ENCODE measurements at places on chromosomes 7 and 10.

DNA sequence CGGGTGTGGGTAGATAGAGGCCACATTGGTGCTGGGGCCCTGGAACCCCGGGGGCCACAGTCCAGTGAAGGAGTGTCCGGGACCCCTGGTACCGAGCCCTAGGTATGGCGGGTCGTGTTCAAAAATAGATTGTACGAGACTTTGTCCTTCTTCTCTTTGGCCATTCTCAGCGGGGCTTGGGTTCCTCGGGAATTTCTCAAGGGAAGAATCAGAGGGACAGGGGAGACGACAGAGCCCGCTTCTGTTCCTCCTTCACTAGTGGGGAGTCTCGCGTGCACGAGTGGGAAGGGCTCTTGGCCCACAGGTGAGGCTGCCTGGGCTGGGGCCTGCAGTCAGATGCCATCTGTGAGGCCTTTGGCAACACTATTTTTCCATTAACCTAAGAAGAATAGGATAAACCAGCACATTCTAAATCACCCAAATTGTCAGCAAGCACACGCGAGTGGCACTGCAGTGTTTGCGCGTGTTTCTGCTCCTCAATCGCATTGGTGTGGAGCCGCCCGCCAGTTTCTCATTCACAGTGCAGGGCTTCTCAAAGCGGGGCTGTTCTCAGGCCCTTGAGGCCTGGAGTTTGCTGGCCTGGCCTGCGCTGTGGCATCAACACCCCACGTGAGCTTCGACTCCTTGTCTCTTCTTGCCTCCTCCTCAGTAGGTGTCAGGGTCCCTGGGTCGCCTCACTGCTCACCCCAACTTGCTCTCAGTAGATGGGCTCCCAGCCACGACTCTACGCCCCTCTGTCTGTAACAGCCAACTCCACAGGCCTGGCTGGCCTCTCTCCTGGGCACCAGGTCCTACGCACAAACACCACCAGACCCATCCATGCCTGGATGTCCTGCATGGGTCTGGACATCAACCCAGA is 187.6 kb upstream of the SHH start:
- DNase-seq, result no peak

- no peak for DNase-seq
Observed at GRCh38 chr7:91280604-91281003, 16.4 kb downstream of the FZD1 start.

GRCh38 chr10:47278720-47279119 is 21.3 kb upstream of the GDF10 start:
- no peak for DNase-seq

DNA sequence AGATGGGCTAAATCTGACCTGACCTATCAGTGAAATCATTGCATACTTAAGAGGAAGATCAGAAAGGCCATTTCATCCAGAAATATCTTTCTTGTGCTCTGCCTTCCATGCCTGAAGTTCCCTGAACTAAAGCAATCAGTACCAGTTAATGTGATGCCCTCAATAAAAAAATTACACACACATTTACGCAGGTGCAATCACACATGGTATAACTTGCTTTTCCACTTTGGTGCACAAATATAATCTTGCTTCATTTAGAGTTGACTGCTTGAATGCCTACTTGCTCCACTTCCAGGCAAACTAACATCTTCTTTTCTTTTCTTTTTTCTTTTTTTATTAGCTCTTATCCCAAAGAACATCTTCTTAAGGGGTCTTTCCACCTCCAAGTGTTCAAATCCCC is 58.3 kb upstream of the KIF5B start:
- no peak for DNase-seq

DNA sequence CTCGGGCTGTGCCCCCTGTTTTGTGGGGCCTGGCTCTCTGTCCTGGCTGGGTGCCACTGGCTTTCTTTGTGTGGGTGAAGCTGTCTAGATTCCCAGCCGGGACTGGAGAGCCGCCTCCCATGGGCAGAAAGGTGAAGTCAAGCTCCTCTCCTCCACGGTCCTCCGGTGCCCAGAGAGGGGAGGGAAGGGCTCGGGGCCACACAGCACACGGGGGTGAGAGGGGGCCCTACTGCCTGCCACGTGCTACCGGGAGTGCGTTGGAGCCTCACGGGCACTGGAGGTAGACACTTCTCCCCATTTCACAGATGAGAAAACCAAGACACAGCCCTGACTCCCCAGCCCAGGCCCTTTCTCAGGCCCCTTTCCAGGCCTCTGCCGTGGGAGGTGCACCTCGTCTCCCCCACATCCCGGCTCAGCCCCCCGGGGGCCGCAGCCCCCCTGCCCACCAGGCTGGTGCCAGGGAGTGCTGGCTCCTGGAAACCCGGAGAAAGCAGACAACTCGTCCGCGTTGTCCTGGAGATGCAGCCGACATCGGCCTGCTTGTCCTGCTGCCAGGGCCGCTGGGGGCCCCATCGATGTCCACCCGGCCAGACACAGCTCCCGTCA is 55.8 kb downstream of the UNCX start:
- DNase-seq, result no peak
